ENCODE measurements at places on chromosomes 11 and 22. TPM values are rescaled to one million over a fixed set of nuclear protein-coding genes. Genes with fewer than 3 reads are reported as not detected.

DNA sequence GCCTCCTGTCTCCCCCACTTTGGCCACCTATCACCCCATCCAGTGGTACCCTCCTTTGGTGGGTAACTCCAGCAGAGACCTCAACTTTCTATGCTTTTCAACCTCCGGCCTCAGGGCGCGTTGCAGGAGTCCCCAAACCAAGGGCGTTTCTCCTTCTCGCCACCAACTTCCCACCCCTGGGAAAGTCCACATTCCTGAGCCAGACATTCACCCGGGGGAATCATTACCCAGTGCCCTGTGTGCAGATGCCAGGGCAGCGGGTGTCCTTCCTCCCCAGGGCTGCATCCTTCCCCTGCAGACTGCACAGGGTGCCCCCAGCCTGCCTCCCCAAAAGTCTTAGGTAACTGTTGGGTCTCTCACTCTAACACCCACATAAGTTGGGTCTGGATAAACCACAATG, 26.4 kb downstream of the MYEOV start:
- no peak for DNase-seq
- H3K27me3 ChIP-seq: no peaks in the 10 kb centered on the region
- H3K36me3 ChIP-seq: no peaks in the 10 kb centered on the region

- DNase-seq: no peak
- H3K36me3 ChIP-seq: no peaks in the 10 kb centered on the region
- no peak overlapping the region for H3K27ac ChIP-seq
These were observed 265.9 kb downstream of the LARGE1 start for GRCh38 chr22:33654173-33654895.

GRCh38 chr11:123159183-123159857, 35.7 kb downstream of the CLMP start:
- H3K36me3 ChIP-seq: no peaks in the 10 kb centered on the region
- no peaks in the 10 kb centered on the region for H3K27me3 ChIP-seq
- H3K4me3 ChIP-seq: no peak overlapping the region
- no peak for DNase-seq
- no peak overlapping the region for H3K27ac ChIP-seq

- no peaks in the 10 kb centered on the region for H3K4me1 ChIP-seq
- H3K27me3 ChIP-seq: no peaks in the 10 kb centered on the region
- no peak overlapping the region for H3K27ac ChIP-seq
- no peaks in the 10 kb centered on the region for H3K36me3 ChIP-seq
- DNase-seq: no peak
- no peak overlapping the region for H3K4me3 ChIP-seq
These were observed 29.4 kb downstream of the APOL6 start for GRCh38 chr22:35677460-35678187.

DNA sequence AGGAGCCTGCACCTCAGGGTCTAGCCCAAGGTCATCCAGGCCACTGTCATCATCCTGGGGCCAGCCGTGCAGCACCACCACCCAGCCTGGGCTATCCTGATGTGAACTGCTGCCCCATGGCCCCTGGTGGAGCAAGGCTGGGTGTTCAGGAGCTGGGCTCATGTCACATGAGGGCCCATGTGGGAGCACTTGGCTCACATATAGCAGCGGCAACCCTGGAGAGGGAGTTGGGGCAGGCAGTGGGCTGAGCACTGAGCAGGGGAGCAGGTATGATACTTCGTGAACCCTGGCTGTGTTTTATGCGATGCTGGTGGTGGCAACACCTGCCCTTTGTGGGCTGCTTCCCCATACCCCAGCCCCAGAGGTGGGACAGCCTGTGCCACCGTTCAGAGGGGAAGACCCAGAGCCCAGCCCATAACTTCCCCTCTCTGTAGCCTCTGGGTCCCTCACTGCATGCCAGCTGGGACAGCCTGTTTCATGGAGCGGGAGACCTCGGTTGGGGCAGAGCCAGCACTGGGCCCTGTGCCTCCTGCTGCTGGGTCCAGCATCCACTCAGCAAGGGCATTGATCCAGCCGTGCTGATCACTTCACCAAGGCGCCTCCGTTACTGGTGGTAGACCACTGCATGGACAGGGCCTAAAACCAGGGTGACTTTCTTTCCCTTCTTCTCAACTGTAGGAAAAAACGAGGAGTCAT, 62.5 kb upstream of the SUSD2 start:
- H3K4me1 ChIP-seq: no peaks in the 10 kb centered on the region
- H3K27me3 ChIP-seq: no peaks in the 10 kb centered on the region
- H3K36me3 ChIP-seq: peaks cover 26% of the 10 kb centered on the region
- no peak overlapping the region for H3K27ac ChIP-seq

GRCh38 chr11:61810671-61811175, 6.1 kb downstream of the FADS1 start:
- H3K27me3 ChIP-seq: no peaks in the 10 kb centered on the region
- no peak overlapping the region for H3K27ac ChIP-seq
- H3K4me1 ChIP-seq: peaks cover 1% of the 10 kb centered on the region
- H3K4me3 ChIP-seq: no peak overlapping the region
- no peak for DNase-seq

DNA sequence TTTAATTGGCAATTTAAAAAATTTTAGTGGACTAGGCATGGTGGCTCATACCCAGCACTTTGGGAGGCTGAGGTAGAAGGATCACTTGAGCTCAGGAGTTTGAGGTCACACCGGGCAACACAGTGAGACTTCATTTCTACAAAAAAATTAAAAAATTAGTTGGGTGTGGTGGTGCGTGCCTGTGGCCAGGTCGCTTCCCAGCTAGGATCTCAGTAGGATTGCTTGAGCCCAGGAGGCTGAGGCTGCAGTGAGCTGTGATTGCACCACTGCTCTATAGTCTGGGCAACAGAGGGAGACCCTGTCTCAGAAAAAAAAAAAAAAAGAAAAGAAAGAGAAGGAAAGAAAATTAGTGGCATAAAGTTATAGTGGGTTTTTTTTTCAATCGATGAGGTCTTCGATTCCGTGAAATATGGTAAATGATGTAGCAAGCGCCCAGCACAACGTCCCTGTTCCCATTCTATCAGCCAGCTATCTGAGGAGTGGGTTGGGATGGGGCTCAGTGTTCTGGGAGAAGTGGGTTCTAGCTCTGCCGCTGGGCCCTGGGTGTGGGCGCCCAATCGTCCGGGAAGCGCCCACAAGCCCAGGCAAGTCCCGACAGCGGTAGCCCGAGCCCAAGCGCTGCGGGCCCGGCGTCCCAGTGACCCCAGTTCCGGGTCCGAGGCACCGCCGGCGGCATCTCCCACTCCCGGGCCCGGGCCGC, 1.4 kb downstream of the FOSL1 start:
- H3K4me3 ChIP-seq: peak overlapping the region; percentile 63
- H3K27ac ChIP-seq: peak overlapping the region; percentile 83
- peaks cover 16% of the 10 kb centered on the region for H3K4me1 ChIP-seq
- no peak for DNase-seq
- H3K27me3 ChIP-seq: no peaks in the 10 kb centered on the region

DNA sequence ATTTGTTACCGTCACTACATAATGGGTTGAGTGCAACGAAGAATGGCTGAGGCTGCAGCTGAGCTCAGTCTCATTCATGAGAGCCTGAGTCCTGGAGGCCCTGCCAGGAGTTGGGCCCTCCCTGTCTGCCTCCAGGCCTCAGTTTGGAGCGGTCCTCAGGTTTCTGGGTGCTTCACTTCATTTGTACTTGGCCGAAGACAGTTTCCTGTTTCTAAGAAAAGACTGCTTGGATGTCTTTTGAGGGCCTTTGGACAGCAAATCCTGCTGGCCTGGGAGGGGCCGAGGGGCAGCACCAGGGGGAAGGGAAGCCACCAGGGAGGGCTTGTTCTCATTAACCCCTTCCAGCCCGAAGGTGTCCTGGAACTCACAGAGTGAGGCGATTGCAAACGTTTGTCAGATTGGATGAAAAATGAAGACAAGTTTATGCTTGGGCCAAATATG, 163.1 kb downstream of the ETS1 start:
- no peak for DNase-seq
- no peaks in the 10 kb centered on the region for H3K36me3 ChIP-seq
- H3K4me1 ChIP-seq: peaks cover 4% of the 10 kb centered on the region
- no peak overlapping the region for H3K27ac ChIP-seq
- H3K4me3 ChIP-seq: no peak overlapping the region

GRCh38 chr11:35182317-35182939, 43.5 kb downstream of the CD44 start:
- no peaks in the 10 kb centered on the region for H3K4me1 ChIP-seq
- H3K27me3 ChIP-seq: no peaks in the 10 kb centered on the region
- H3K36me3 ChIP-seq: no peaks in the 10 kb centered on the region
- H3K27ac ChIP-seq: no peak overlapping the region
- DNase-seq: no peak

DNA sequence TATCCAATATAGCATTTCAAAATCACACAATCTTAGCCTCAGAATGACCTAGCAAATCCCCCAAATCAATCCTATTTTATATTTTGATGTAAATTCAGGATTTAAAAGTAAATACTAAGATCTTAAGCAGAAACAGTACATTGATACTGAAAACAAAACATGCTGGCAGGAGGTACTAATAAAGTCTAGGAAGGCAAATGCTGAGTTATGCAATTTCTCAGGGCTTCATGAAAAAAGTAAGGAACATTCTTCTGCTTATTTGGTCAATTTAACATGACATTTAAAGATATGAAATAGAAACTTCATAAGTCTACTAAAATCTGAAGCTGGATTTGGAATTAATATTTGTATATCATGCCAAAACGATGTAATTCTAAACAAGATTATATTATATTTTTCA, 153.3 kb downstream of the SWAP70 start:
- no peak overlapping the region for H3K4me3 ChIP-seq
- H3K27me3 ChIP-seq: no peaks in the 10 kb centered on the region
- DNase-seq: no peak
- no peaks in the 10 kb centered on the region for H3K4me1 ChIP-seq
- H3K27ac ChIP-seq: no peak overlapping the region
- H3K36me3 ChIP-seq: no peaks in the 10 kb centered on the region

- H3K36me3 ChIP-seq: no peaks in the 10 kb centered on the region
- H3K27me3 ChIP-seq: no peaks in the 10 kb centered on the region
- H3K27ac ChIP-seq: no peak overlapping the region
- H3K4me1 ChIP-seq: no peaks in the 10 kb centered on the region
These were observed 62.1 kb upstream of the CADM1 start for GRCh38 chr11:115566180-115566764.

DNA sequence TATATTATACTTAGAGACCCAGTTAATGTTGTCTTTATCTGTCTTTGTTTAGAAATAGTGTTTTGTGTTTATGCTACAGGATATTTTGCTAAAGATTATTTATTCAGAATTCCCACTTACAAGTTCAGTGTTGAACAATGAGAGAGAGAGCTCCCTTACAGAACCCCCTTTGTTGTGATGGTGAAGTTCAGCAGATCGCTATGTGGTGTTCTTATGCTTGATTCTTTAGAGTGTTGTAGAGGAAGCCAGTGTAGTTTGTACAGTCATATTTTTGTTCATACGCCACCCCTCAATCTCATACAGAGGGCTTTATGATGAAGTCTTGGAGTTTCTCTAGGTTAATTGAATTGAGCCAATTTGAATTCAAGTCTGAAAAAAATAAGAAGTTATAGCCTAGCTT, 150.2 kb downstream of the TMEM135 start:
- H3K4me3 ChIP-seq: no peak overlapping the region
- H3K4me1 ChIP-seq: no peaks in the 10 kb centered on the region
- DNase-seq: no peak
- no peaks in the 10 kb centered on the region for H3K27me3 ChIP-seq

GRCh38 chr11:60740573-60740972, 16.1 kb downstream of the MS4A18 start:
- no peak overlapping the region for H3K4me3 ChIP-seq
- H3K27me3 ChIP-seq: no peaks in the 10 kb centered on the region
- H3K4me1 ChIP-seq: no peaks in the 10 kb centered on the region
- H3K27ac ChIP-seq: no peak overlapping the region

DNA sequence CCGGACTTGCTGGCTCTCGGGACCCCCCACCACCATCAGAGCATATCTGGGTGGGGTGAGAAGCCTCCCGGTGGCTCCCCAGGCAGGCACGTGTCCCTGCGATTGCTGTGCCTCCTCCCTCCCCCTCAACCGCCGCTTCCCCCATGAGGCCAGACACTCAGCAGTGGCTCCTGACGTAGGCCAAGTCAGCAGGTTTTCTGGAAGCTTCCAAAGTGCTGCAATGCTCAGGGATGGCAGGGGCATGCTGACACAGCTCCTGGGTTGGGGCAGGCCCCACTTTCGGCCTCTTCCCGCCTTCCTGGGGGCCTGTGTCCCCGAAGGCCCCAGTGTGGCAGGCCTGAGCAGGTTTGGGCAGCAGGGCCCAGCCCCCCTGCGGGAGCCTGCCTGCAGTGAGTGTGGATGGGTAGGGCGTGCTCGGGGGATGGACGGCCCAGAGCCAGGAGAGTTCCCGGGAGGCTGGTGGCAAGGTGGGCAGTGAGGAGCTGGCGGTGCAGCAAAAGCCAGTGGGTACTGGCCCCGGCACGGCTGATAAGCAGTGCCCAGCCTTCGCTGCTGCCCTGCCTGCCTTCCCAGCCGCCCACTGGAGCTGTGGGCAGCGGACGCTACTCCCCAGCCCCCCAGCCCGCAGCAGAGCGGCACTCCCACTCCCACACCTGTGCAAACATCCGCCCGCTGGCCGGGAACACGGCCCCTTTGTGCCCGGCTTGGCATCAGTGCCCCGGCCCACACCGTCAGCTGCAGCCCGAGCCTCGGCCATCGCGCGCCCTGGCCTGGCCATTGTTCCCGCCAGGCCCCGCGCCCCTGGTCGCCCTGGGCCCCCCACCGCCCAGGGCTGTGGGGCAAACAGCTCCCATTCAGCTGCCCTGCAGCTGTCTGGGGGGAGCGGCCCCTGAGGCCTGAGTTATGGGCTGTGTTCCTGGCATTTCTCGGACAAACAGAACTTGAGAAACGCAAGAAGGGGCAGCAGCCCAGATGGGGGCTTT, 125.0 kb downstream of the KCNQ1OT1 start:
- H3K4me1 ChIP-seq: no peaks in the 10 kb centered on the region
- H3K27me3 ChIP-seq: no peaks in the 10 kb centered on the region
- no peak overlapping the region for H3K4me3 ChIP-seq
- DNase-seq: no peak
- H3K27ac ChIP-seq: no peak overlapping the region

The TRPM5 gene
- not detected for polyA plus RNA-seq

The KRTAP5-1 gene
- polyA plus RNA-seq: not detected

The CARD18 gene
- not detected for polyA plus RNA-seq

The TMEM223 gene
- 32.5 TPM for polyA plus RNA-seq

The PTPRCAP gene
- 13.4 TPM for polyA plus RNA-seq

The SCT gene
- polyA plus RNA-seq: not detected

Measured in adrenal gland (tissue), 19 donors.